ENCODE measurements at places on chromosomes 5 and 9.

- no peak for DNase-seq
Measured at GRCh38 chr5:54296386-54296785, 14.0 kb downstream of the ARL15 start.

GRCh38 chr5:123001808-123002207 lies 34.7 kb downstream of the PPIC start:
- DNase-seq = no peak

- DNase-seq = no peak
Measured at GRCh38 chr5:3365501-3366215, 230.0 kb upstream of the IRX1 start.

- DNase-seq = no peak
Measured at GRCh38 chr9:136584401-136584932, 38.6 kb upstream of the NOTCH1 start.

DNA sequence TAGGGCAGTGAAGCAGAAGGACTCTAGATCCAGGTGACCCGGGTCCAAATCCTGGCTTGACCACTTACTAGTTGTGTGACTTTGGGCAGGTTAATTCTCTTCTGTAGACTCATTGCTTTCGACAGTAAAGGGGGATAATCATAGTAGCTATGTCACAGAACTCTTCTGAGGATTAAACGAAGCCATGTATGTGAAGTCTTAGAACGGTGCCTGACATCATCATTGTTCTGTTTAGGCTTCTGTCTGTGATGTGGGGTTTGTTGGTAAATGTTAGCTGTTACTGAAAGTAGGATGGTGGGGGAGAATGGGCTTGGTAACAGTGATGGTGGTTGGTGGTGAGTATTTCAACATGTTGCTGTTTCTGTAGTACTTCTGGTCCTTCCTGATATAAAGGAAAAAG lies 73.7 kb downstream of the MAP1B start:
- DNase-seq = no peak

- no peak for DNase-seq
Measured at GRCh38 chr5:83780699-83781350, 60.2 kb upstream of the HAPLN1 start.

GRCh38 chr5:26192486-26192885 lies 845.9 kb downstream of the CDH9 start:
- DNase-seq = no peak

DNA sequence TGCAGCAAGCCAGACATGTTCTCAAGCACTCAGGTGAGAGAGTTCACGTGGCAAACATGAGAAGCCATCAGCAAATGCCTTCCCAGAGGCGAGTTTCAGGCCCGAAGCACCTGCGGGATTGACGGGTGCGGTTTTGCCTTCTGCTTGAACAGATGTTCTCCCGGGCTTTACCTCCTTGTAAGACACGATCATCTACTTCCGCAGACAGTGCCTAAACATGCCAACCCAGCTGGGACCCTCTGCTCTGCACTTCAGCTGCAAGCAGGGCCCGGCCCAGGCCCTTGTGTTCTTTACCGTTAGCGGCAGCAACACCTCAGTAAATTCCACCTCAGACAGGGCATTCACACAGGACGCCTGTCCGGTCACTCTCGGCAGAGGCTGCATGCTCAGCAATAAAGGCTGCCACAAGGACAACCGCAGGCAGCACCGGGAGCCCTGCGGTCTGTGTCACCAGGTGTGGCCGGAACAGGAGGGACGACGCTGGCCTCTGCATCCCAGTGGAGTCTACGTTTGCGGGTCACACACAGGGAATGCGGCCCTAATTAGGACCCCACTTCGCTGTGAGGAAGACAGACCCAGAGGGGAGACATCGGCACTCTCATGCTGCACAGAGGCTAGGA lies 139.6 kb downstream of the ROR2 start:
- no peak for DNase-seq

- DNase-seq = no peak
Measured at GRCh38 chr9:135694414-135694813, 4.9 kb downstream of the SOHLH1 start.

- DNase-seq = no peak
Measured at GRCh38 chr9:4583001-4583400, 79.1 kb upstream of the PLPP6 start.

Measured in esophagus squamous epithelium (tissue), 5 donors.